ENCODE measurements at places on chromosomes 5 and 9.

DNA sequence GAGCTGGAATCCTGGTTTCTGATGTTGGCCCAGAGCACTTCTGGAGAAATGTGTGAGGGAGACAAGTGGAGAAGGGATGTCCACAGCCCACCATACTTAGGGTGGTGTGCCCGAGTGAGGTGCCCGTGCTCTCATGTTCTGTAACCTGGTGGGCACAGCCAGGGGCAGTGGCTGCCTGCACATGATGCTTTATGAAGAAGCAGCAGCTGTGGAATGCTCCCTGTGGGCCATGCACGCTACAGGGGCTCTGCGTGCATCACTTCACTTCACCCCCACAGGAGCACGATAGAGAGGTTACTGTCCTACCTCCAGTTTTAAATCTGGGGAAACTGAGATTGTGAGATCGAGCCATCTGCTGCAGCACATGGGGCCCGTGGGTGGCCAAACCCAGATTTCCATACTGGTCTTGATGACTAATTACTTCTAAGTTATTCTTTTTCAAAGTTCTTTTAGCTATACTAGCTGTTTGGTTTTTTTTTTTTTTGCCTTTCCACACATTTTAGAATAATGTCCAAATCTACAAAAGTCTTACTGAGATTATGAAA is 441.6 kb downstream of the GADD45G start:
- no peak for DNase-seq

DNA sequence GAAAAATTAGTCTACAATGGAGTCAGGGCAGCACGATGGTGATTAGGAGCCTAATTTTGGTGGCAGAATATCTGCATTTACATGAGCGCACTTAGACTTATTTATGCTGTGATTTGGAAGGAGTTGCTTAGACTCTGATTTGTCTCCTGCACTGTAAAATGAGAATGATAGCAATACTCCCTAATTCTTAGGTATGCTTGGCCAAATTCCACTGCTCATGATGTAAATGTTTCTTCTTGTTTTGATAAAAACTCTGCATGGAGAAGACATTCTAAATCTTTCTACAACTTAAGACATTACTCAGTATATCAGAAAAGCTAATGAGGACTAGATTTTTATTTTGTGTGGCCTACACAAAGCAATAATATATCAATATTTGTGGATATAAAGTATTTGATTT is 205.4 kb downstream of the CDH18 start:
- no peak for DNase-seq

- no peak for DNase-seq
These were observed 509 bp downstream of the LVRN start for GRCh38 chr5:115962565-115963402.

GRCh38 chr5:138905541-138905940 is 30.4 kb upstream of the LRRTM2 start:
- no peak for DNase-seq

DNA sequence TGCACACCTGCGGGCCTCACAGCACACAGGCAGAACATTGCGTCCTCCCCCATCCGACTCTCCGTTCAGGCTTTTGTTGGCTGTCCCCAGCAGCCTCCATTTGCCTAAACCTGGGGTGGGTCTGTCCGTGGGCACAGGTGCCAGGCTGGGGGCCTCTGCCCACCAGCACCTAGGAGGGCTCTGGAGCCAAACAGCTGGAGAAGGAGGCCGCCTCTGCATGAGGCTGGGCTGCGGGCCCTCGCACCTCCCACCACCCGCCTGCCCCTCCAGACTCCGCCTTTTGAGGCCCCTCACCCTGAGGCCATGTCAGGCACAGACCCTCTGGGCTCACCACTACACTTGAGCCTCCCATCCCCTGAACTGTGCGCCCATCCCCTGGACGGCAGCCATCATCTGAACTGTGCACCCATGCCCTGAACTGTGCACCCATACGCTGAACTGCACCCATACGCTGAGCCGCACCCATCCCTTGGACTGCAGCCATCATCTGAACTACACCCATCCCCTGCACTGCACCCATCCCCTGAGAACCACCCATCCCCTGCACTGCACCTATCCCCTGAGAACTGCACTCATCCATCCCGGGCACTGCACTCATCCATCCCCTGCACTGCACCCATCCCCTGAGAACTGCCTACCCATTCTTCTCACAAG is 98.0 kb upstream of the OTULINL start:
- DNase-seq, result no peak

DNA sequence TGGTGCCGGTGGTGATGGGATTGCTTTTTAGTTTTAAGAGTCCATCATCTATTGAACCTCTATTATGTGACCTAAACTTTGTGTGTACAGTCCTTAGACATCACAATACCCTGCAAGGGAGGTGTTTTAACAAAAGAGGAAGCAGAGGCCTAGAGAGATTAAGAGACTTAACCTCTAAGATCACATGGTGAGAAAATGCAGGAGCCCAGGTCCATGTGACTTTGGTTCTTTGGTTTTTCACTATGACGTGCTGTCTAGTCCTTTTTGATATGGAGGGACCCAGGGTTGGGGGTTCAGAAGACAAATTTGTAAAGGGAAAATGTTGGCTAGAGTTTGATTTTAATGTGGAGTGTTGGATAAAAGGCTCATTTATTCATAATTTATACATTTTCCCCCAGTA is 34.1 kb upstream of the TRMT10B start:
- no peak for DNase-seq

- no peak for DNase-seq
These were observed 799.3 kb upstream of the NUDT12 start for GRCh38 chr5:104361932-104362331.

DNA sequence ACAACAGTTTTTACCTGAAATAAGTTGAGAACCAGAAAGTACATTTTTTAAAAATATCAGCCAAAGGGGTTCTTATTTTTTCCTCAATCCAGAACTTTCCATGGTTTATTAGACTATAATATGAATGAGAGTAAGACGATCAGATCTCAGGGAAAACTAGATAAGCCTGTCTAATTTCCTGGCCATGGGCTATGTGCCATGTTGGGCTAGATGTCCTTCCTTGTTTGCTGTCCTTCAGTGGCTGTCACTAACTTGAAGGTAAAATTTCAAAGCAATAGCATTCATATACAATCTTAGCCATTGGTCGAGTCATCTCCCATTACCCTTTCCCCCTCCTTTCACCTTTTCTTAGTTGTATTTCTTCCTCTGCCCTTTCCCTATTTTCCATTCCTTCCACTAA is 179.5 kb upstream of the PPP1R2B start:
- no peak for DNase-seq

DNA sequence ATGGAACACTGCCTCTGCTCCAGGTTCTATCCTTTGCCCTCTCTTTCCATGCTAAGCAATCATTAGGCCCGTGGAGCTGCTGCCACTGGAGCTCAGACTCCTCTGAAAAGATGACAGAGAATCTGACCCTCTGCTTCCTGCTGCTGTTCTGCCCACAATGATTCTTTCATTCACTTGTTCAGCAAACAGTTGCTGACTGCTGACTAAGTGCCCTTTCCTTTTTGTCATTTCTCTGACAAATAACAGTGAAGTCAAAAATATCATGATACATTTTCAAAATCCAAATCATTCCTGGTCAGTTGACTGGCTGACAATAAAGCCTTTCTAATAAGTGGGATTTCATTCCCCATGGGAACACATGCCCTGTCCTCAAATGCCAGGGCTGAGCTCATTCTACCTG is 110.1 kb downstream of the SIL1 start:
- no peak for DNase-seq

DNA sequence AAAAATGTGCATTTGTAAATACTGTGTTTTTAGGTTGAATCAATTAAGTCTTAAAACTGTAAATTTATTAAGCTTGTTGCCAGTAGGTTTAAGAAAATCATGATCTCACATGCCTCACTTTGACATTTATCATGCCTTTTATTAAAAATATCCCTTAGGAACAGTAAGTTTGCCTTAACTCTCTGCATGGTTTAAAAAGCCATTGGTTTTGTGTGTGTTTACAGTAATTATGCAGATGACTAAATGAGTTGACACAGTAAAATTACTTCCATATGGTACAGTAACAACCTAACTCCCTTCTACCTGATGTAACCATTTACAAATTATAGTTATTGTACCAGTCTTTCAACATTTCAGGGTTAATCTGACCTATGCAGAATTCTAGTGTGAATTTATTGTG is 6.5 kb downstream of the RPS6 start:
- no peak for DNase-seq

DNA sequence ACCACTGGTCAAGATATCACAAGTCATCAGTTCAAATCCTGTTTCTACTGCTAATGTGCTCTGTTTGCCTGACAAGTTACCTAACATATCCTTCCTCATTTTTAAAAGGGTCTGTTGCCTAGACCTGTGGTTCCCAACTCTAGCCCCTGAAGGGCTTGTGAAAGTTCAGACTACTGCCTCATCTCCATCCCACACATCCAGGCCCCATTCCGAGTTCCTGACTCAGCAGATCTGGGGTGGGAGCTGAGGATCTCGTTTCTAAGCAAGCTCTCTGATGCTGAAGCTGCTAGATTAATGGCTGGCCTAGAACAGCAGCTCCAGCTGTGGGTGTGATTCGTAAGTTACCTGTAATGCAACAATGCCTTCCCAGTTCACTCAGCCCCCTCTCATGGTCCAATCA is 32.5 kb downstream of the S1PR3 start:
- no peak for DNase-seq

- DNase-seq, result no peak
These were observed 156.3 kb upstream of the FST start for GRCh38 chr5:53323943-53324642.

DNA sequence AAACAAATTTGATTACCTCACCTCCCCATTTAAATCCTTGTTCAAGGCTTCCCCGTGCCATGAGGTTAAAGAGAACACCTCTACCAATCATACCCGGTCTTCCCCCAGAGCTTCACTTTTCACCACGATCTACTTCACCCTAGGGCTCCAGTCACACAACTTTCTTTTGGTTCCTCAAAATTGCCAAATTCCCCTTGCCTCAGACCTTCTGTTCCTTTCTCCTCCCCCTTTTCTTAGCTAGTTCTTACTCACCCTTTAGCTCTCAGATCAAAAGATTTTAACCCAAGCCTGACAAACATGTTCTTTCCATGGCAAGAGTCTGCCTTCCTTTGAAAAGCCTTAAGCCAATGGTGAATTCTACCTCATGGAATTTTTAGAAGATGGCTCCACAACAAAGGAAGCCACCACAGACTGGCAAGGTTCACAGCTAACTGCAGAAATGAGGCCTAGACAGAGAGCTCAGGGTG is 56.7 kb downstream of the MAPKAP1 start:
- DNase-seq, result peak; percentile 19

GRCh38 chr9:91421128-91421765 is 2.4 kb downstream of the NFIL3 start:
- no peak for DNase-seq

DNA sequence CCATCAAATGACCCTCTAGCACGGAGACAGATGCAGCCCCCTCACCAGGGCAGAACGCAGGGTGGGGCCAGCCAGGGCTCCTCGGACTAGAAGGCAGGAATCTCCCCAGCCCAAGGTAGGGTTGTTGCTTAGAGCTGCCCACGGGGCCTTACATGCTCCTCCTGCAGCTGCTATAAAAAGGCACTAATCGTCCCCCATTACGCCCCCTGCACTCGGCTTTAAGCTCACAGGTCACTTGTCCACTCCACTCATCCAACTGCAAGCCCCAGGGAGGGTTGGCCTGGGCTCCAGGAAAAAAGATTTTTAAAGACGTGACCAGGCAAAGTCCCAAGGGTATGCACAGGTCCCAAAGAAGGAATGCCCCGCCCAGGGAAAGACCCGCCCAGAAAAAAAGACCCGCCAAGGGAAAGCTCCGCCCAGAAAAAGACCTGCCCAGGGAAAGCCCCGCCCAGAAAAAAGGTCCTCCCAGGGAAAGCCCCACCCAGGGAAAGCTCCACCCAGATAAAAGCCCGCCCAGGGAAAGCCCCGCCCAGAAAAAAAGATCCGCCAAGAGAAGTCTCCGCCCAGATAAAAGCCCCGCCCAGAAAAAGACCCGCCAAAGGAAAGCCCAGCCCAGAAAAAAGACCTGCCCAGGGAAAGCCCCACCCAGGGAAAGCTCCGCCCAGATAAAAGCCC is 11.1 kb downstream of the GRIN1 start:
- DNase-seq, result no peak

DNA sequence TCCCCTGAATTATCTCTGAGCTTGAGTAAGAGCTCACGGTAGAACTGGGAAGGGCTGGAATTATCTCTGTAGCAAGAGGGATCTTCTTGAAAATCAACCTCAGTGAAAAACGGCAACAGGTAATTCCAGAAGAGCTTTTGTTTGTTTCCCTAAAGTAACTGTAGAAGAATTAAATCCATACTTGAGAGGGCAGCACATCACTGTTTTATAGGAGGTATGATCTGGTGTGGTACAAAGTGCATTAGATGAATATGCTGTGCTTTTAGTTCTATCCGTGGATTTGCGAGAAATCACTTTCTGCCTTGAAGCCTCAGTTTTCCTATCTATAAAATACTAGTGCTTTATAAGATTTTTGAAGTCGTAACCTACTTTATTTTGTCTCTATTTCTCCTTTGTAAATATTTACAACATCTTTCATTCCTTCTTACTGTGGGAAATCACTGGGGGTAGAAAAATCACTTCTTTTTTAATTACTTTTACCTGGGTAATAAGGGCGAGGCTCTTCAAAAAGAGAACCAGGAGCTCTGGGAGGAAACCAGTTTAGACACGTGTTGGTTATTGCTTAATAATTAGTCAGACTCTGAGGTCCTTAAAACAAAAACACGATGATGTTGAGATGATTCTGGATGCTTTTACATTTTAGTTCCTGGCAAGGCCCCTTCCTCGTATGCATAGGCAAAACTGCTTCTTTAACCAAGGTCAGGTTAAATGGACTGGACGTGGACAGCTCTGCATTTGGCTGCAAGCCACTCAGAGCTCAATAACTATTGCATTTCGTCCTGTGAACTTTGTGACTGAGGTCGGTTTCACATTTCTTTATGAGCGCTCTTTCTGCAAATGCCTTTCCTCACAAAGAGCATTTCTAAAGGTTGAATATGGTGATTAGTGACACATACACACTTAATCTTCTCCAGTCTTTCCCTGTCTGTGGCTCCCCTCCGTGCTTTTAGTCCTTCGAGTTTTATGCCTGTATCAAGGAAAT is 376.1 kb downstream of the BRINP1 start:
- DNase-seq, result no peak

DNA sequence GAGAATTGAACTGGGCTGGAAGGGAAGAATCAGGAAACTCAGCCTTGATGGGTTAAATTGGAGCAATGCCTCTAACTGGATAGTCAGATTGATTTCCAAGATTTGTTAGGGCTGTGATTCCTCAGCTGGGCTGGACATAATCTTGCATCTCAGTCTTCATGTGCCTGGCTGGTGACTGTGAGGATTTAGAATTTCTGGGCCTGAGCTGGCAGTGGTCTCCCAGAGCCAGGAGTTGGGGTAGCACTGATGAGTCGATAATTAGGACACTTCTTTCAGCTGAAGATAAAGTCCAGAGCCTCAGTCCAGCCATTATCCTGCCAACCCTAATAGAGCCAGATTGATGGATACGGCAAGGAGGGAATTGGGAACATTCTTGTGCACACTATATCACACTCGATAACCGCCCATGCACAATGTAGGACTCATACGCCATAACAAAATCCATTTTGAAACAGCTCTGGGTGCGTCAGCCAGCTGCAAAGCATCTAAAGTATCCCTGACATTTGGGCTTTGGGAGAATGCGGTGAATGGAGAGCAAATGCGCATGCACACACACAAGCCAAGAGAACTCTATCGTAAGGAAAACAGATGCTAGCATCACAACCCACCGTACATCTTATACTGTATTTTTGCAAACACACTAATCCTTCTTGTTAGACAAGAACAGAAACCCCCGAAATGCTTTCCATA is 405.1 kb upstream of the KLF4 start:
- no peak for DNase-seq
